ENCODE measurements at places on chromosomes 2 and 18.

DNA sequence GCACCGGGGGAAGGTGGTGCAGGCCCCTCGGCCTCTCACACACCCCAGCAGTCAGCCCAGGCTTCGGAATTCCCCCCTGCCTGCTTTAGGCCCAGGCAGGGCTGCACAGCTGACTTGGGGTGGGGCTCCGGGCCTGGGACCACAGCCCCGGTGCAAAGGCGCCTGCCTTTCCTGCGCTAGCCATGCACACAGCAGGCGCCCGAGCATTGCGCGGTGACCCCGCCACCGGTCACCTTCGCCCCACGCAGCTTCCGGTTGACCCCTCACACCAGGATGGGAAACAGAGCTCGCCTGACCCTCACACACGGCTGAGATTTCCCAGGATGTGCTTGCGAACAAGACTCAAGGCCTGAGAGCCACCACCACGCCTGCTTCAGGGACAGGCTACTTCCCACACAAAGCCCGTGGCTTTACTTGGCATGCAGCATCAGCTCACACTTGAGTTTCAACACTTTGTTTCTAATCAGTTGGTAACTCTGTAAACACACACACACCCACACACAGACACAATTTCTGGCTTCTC lies 46.0 kb downstream of the SLC66A2 start:
- no peak for DNase-seq

GRCh38 chr2:35378791-35379190 lies 976.8 kb upstream of the CRIM1 start:
- no peak for DNase-seq

- no peak for DNase-seq
Measured at GRCh38 chr2:200300065-200300464, 6.4 kb upstream of the SPATS2L start.

DNA sequence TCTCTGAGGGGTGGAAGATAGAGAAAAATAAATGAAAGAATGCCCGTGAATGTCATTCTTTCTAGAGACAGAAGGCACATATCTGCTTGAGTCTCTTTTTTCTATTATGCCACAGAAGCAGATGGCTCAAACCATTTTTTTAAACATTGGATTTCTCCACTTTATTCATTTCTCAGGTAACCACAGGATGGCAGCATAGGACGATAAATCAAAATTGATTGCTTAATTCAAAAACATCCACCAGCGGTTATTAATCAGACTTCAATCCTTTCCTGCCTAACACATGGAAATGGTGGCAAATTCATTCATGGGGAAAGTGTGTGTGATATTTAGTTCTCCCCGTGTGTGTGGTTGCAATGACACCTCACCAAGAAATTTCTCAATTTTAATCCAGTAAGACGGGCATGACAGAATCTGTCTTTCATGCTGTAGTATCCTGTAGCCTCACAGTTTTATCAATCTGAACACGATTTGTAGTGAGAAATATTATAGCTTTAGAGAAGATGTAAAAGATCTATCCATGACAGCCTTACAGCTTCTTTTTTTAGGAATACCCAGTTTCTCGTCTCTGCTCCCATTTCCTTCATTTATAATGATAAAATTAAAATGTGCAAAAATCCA lies 72.2 kb downstream of the DSC3 start:
- no peak for DNase-seq

DNA sequence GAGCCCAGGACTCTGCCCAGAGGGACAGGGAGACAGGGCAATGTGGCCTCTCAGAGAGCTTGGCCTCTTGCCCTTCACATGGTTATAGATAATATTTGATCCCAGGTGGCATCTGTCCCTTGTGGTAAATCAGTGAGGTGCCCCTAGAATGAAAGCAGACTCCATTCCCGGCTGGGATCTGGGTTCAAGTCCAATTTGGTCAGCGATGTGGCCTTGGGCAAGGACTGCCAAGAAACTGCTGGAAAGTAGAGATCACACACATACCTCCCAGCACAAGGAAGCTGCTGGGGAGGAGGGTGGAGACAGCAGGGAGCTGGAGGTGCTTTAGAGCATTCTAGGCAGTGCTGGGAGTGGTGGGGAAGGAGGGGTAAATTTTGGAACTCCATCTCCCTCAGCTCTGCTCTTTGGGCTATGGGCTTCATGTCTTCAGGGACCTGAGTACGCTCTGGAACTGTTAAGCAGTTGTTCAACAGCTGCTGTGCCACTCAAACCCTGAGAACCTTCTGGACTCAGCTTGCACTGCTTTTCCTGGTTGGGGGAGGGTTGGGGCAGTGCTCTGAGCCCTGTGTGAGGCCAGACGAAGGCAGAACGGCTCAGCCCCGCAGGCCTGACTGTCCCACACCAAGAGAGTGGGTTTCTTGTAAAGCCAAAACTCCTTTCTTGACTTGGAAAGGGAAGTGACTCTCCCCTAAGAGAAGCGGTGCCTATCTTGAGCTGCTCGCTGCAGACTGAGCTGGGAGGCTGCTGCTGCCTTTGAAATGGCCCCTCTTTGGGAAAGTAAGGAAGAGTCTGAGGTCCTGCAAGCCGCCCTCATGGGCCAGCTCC lies 23.0 kb downstream of the INPP5D start:
- no peak for DNase-seq
